Melanocyte of skin (primary cell): ENCODE measurements at places on chromosomes 6 and 20. TPM values are rescaled to one million over a fixed set of nuclear protein-coding genes. Genes with fewer than 3 reads are reported as not detected.

Gene CST3
- 95.9 and 102 TPM in 2 replicates for total RNA-seq

Gene ANKRD6
- total RNA-seq, result 6.5 and 7.0 TPM in 2 replicates

Gene SF3B5
- total RNA-seq, result 156 and 187 TPM in 2 replicates

Gene MRPS26
- 36.8 and 54.9 TPM in 2 replicates for total RNA-seq

Gene PPP1R11
- 29.6 and 36.0 TPM in 2 replicates for total RNA-seq

Gene GPLD1
- total RNA-seq, result 0.34 and 0.73 TPM in 2 replicates

Gene RAB44
- total RNA-seq, result not detected in 2 replicates

Gene EBF4
- total RNA-seq, result 0.34 and 0.73 TPM in 2 replicates
